ENCODE measurements at places on chromosomes 7 and 10. TPM values are rescaled to one million over a fixed set of nuclear protein-coding genes. Genes with fewer than 3 reads are reported as not detected.

DNA sequence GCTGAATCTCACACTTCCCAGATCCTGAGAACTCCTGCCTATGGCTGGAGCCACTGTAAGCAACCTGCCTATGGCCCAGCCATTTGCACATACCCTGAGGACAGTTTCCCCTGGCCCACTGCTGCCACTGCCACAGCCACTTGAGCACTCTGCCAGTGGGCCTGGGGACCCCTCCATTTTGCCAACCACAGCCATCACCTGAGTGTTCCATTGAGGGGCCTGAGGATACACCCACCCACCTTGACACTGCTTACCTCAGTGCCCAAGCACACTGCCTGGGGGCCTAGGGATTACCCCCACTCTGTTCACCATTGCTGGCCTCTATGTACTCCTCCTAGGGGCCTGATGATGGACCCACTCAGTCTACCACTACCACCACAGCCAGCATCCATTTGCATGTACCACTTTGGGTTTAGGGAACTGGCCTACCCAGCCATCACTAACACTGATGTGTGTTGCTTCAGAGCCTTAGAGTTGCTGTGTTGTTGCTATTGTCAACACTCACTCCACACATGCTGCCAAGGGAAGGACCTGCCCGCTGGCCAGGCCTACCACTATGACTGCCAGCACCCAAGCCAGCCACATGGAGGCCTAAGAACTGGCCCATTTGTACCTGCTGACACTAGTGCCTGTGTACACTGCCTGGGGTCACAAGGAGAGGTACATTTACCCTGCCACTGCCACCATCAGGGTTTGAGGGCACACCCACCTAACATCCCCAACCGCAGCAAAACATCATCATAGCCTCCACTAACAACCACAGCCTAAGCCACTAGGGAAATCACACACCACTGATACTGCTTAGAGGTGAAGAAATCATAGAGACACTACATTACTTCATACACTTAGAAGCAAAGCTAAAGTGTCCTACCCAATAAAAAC lies 45.9 kb upstream of the ANTXRL start:
- peaks cover 38% of the 10 kb centered on the region for H3K36me3 ChIP-seq
- H3K4me1 ChIP-seq, result no peaks in the 10 kb centered on the region
- no peaks in the 10 kb centered on the region for H3K27me3 ChIP-seq
- no peak overlapping the region for H3K27ac ChIP-seq
- no peak for DNase-seq

- no peaks in the 10 kb centered on the region for H3K27me3 ChIP-seq
- H3K4me3 ChIP-seq, result no peak overlapping the region
- DNase-seq, result no peak
Observed at GRCh38 chr10:71378336-71379117, 18.2 kb upstream of the CDH23 start.

GRCh38 chr10:4109469-4109868 lies 324.5 kb upstream of the KLF6 start:
- no peak overlapping the region for H3K27ac ChIP-seq
- H3K4me1 ChIP-seq, result no peaks in the 10 kb centered on the region
- no peaks in the 10 kb centered on the region for H3K27me3 ChIP-seq

DNA sequence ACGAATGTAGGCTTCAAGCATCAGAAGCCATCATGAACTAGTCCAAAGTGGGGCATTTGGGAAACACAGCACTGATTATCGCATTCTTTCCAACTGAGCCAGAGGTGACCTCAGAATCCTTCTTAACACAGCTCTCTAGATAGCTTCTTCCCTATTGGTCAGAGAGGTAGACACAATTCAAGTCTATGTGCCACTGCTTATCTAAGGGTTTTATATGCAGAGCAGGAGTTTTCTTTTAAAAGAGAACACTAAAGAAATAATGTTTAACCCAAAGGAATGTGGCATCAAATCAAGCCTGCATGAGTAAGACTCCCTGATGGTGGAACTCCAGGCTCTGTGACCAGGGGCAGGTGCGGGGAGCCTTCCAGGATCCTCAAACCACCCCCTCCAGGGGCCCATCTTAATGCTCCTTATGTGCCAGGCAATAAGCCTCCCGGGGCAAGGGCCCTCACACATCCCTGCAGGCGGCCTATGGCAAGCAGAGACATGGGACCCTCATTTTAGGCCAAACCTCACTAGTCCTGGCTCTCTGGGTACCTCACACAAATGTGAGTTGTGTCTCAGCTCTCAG lies 13.8 kb downstream of the HSPA12A start:
- H3K27ac ChIP-seq, result no peak overlapping the region
- no peaks in the 10 kb centered on the region for H3K36me3 ChIP-seq
- no peak for DNase-seq
- H3K4me3 ChIP-seq, result no peak overlapping the region

GRCh38 chr7:102916426-102916825 lies 3.6 kb downstream of the LRRC17 start:
- no peaks in the 10 kb centered on the region for H3K27me3 ChIP-seq
- H3K27ac ChIP-seq, result no peak overlapping the region
- H3K4me3 ChIP-seq, result no peak overlapping the region
- H3K4me1 ChIP-seq, result peaks cover 5% of the 10 kb centered on the region
- no peaks in the 10 kb centered on the region for H3K36me3 ChIP-seq

DNA sequence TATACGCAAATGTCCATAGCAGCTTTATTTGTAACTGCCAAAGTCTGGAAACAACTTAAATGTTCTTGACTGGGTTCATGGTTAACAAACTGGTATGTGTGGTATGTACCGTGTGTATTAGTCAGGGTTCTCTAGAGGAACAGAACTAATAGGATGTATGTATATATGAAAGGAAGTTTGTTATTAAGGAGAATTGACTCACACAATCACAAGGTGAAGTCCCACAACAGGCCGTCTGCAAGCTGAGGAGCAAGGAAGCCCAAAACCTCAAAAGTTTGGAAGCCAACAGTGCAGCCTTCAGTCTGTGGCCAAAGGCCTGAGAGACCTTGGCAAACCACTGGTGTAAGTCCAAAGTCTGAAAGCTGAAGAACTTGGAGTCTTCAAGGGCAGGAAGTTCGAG lies 66.8 kb downstream of the TMEM168 start:
- no peak overlapping the region for H3K4me3 ChIP-seq
- no peaks in the 10 kb centered on the region for H3K4me1 ChIP-seq
- no peak for DNase-seq
- no peaks in the 10 kb centered on the region for H3K27me3 ChIP-seq
- no peak overlapping the region for H3K27ac ChIP-seq

Gene PSPH
- total RNA-seq, result 14.0 TPM

- no peak for DNase-seq
- H3K27ac ChIP-seq, result no peak overlapping the region
- H3K4me1 ChIP-seq, result no peaks in the 10 kb centered on the region
- H3K27me3 ChIP-seq, result no peaks in the 10 kb centered on the region
- H3K4me3 ChIP-seq, result no peak overlapping the region
Observed at GRCh38 chr10:20877986-20878983, 18.8 kb downstream of the NEBL start.

GRCh38 chr10:51235865-51236264 lies 161.6 kb downstream of the PRKG1 start:
- H3K4me3 ChIP-seq, result no peak overlapping the region
- H3K27ac ChIP-seq, result no peak overlapping the region
- DNase-seq, result no peak
- no peaks in the 10 kb centered on the region for H3K4me1 ChIP-seq
- no peaks in the 10 kb centered on the region for H3K27me3 ChIP-seq

DNA sequence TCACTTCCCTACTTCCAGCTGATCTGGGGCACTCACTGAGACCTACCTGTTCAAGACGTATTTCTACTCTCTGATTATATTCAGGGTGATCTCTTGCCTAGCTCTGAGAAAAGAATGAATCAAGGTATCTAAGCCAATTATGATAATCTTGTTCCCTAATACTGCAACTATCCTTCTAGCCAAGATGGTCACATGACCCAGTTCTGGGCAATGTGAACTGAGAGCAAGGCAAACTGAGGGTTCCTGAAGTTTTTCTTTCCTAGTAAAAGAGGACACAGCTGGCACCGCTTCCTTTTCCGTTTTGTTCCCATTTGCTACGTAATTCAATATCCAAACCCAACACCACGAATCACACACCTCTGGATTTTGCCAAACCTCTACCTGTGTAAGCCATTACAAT lies 5.9 kb upstream of the GPAM start:
- no peak overlapping the region for H3K4me3 ChIP-seq
- H3K4me1 ChIP-seq, result no peaks in the 10 kb centered on the region
- H3K27me3 ChIP-seq, result no peaks in the 10 kb centered on the region
- no peak overlapping the region for H3K27ac ChIP-seq
- H3K36me3 ChIP-seq, result no peaks in the 10 kb centered on the region

- no peak overlapping the region for H3K27ac ChIP-seq
- DNase-seq, result no peak
- no peaks in the 10 kb centered on the region for H3K27me3 ChIP-seq
Observed at GRCh38 chr10:34940436-34940835, 125.3 kb upstream of the PARD3 start.

- peak; percentile 34 for DNase-seq
- no peak overlapping the region for H3K27ac ChIP-seq
- no peak overlapping the region for H3K4me3 ChIP-seq
- no peaks in the 10 kb centered on the region for H3K36me3 ChIP-seq
- peaks cover 7% of the 10 kb centered on the region for H3K27me3 ChIP-seq
Observed at GRCh38 chr7:149662591-149663095, 110.7 kb downstream of the ZNF467 start.

Gene MDFIC
- total RNA-seq, result 24.5 TPM

Gene UBE3C
- total RNA-seq, result 25.6 TPM

- peak; percentile 7 for DNase-seq
- no peak overlapping the region for H3K4me3 ChIP-seq
- no peaks in the 10 kb centered on the region for H3K36me3 ChIP-seq
- H3K4me1 ChIP-seq, result peaks cover 6% of the 10 kb centered on the region
- H3K27ac ChIP-seq, result no peak overlapping the region
- peaks cover 13% of the 10 kb centered on the region for H3K27me3 ChIP-seq
Observed at GRCh38 chr10:59177031-59177797, 771 bp downstream of the PHYHIPL start.

Gene CFAP43
- 0.52 TPM for total RNA-seq
